ENCODE measurements at places on chromosomes 3 and 15.

- no peak for DNase-seq
Measured at GRCh38 chr3:190362258-190362657, 25.7 kb upstream of the CLDN16 start.

DNA sequence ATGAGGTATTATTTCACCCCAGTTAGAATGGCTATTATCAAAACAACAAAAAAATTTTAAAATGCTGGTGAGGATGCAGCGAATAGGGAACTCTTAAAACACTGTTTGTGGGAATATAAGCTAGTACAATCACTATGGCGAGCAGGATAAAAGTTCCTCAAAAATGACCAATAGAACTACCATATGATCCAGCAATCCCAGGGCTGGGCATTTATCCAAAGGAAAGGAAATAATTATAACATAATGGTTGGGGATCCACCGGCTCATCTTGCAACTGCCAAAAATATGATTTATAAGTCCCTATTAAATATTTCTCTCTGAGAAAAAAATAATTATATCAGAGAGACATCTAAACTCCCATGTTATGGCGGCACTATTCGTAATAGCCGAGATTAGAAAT is 127.6 kb upstream of the MME start:
- no peak for DNase-seq

- DNase-seq, result no peak
Measured at GRCh38 chr15:29812384-29812694, 9.9 kb downstream of the TJP1 start.

- no peak for DNase-seq
Measured at GRCh38 chr3:168251371-168251770, 155.6 kb upstream of the GOLIM4 start.

- peak; percentile 57 for DNase-seq
Measured at GRCh38 chr3:40308725-40309417, 636 bp upstream of the EIF1B start.

GRCh38 chr3:28867836-28868235 is 413.0 kb upstream of the RBMS3 start:
- no peak for DNase-seq

DNA sequence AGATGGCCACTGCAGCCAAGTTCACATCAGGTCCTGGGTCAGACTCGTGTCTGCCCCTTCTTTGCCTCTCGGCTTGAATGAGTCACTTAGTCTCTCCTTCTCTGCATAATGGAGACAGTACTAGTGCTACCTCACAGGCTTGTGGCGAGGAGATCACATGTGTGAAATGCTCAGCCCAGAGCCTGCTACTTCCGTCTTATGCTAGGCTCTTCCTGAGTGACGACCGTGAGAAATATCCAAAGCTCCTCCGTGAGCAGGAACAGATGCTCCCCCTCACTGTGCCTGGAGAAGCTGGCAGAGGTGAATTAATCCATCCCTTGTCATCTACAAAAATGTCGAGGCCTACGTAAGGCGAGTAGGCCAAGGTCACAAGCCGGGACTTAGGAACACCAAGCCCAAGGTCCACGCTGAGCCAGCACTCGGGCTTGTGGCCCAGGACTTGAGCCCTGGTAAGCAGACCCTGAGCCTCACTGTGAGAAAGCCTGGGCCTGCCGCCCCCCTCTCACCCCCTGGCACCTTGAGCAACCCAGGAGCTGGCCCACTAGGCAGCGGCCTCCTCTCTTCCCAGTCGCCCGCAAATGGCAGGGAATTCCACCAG is 17.9 kb downstream of the PAK6 start:
- DNase-seq, result no peak

- DNase-seq, result no peak
Measured at GRCh38 chr3:194023501-194024280, 112.3 kb upstream of the HES1 start.

DNA sequence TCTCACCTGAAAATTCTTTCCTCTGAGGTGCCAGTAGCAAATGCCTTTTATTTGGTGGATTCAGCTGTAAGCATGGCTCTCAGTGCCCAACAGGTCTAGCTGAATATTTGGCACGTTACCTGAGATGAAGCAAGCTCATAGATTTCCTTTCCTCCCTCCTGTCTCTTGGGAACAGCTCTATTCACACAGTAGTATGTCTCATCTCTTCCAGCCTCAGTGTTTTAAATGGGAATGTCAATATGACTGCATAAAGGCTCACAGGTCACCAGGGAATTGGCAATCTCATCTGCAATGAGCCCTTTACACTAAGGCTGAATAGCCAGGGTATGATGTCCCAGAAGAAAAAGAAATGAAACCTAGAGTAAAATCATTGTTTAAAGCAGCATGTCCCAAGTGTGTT is 733.5 kb downstream of the NTRK3 start:
- no peak for DNase-seq

GRCh38 chr3:188916934-188917401 is 254.8 kb upstream of the TPRG1 start:
- DNase-seq, result no peak

DNA sequence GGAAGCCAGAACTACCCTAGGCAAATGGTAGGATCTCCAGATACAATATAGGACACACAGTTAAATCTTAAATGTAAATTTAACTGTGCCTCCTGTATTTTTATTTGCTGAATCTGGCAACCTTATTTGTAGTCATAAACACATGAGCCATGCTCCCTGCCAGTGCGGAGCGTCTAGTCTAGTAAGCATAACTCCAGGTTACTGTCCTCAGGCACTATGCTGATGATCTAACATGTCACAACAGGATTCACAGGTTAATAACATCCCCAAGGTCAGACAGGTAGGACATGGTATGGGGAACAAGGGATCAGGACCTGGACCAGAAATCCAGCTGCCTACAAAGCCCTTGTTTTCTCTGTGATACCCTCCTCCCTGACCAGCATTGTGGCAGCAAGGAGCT is 305.1 kb downstream of the CACNA2D3 start:
- no peak for DNase-seq
